Stimulated activated CD4-positive, alpha-beta T cell treated with anti-CD3 and anti-CD28 coated beads, Interleukin-12 subunit alpha, Interleukin-12 subunit beta, amount 100 ng/mL, for 4 hours (primary cell): ENCODE measurements at places on chromosomes 13 and 19.

GRCh38 chr13:89181041-89181440 lies 1509.9 kb downstream of the SLITRK5 start:
- no peak for DNase-seq

- DNase-seq, result peak; percentile 67
Measured at GRCh38 chr19:10699650-10700335, 1.4 kb upstream of the QTRT1 start.

- DNase-seq, result no peak
Measured at GRCh38 chr13:90108547-90108946, 1238.9 kb upstream of the MIR17HG start.

DNA sequence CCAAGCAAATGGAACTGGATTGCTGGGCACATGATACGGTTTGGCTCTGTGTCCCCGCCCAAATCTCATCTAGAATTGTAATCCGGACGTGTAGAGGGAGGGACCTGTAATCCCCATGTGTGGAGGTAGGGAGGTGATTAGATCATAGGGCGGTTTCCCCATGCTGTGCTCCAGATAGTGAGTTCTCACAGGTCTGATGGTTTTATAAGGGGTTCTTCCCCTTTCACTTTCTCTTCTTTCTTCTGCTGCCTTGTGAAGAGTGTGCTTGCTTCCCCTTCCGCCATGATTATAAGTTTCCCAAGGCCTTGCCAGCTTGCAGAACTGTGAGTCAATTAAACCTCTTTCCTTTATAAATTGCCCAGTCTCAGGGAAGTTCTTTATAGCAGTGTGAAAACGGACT lies 32.6 kb upstream of the MTIF3 start:
- no peak for DNase-seq

DNA sequence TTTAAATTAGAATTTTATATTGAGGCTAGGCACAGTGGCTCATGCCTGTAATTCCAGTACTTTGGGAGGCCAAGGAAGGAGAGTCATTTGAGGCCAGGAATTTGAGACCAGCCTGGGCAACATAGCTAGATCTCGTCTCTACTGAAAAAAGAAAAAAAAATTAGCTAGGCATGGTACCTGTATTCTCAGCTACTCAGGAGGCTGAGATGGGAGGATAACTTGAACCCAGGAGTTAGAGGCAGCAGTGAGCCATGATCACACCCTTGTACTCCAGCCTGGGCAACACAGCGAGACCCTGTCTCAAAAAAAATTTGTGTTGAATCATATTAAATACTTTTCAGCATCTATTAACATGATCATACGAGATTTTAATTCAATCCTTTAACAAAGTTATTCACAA lies 4.9 kb downstream of the PMIS2 start:
- no peak for DNase-seq

DNA sequence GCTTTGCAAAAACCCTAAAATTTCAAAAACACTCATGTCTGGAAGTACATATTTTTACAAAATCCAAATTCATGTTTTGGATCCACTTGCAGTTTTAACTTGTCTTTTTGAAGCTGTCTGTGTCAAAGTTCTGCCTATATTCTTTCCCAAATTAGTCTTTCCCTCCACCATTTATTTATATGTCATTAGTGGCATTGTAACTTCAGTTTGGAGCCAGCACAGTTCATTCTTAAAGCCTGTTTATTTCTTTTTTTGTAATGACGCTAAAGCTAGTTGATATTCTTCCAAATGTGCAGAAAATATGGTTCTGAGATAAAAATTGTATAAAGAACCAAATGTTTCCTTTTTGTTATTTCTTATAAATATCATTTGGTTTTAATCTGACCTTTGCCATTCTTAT lies 2039.3 kb downstream of the OLFM4 start:
- DNase-seq, result no peak
